ENCODE measurements at places on chromosomes 4 and X.

DNA sequence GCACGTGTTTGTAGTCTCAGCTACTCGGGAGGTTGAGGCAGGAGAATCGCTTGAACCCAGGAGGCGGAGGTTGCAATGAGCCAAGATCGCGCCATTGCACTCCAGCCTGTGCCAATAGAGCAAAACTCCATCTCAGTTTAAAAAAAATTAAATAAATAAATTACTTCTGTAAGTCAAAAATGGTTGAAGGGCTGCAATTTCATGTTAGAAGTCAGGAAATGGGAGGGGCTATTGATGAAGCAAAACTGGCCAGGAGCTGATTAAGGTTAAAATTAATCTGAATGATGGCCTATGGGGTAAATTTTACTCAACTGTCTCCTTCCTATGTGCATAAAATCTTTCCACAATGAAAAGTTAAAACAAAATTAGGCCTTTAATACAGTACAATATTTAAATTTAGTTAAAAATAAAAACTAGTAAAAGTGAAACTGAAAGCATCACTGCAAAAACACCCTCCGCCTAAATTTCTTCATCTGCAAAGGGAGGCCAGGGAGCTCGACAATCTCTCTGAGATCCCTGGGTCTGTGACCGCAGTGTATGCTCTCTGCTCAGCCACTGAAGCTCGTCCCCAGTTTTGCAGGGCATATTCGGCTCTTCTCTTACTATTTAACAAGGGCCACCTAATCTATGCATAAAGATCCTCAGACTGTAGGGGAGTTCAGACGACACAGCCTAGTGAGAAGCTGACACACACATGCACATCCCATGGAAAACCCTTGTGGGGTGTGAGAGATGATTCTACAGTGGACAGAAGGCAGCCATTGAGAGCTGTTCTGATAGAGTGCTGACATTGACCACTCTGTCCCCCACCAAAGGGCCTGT is 57.2 kb downstream of the IRF2 start:
- no peak for DNase-seq

DNA sequence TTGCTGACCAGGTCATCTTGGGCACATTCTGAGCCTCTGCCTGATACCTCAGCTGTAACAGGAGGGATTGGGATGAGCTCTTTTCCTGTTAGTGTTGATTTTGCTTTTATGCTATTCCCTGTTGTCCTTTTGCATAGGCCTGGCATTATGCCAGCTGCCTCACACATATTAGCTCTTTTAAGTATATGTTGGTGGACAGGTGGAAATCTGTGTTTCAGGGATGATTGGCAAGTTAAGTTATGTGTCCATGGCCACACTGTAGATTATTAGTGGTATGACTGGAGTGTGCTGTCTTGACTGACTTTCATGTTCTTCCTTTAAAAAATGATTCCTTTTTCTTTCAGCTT is 28.9 kb downstream of the NSD2 start:
- DNase-seq, result no peak

- no peak for DNase-seq
Measured at GRCh38 chr4:70734971-70735370, 13.2 kb downstream of the RUFY3 start.

DNA sequence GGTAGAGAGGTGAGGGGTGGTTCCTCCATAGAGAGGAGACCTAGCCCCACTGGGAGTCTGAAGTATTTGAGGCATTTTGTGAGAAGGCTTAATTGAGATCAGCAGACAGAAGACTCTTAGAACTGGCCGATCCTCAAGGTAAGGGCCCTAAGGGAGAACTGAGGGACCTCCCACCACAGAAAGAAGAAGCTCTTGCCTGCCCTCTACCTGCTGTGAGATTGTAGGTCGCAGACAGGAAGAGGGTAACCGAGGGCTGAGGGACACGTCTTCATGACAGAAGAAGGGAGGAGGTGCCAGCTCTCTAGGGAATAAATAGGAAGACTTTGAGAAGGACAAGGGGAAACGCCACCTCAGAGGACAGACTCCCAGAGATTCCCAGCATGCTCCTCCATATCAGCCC is 24.1 kb upstream of the MAGEC1 start:
- DNase-seq, result no peak

DNA sequence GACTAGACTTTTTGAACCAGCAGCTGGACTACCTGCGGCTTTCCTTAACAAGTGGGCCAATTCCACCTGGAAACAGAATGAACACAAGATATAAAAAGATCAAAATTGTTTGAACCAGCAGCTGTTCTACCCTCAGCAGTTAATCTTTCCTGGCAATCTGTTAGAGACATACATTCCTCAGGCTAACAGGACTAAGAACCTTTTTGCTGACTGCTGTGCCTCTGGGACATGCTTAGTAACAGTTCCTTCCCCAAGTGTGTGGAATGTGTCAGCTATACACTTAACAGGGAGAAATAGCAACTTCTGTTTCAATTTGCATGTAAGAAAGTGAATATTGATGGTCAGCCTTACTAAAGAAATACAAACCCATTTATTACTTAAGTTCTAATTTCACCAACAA is 554.4 kb downstream of the ARAP2 start:
- DNase-seq, result no peak

- no peak for DNase-seq
Measured at GRCh38 chr4:59938166-59938565, 1262.0 kb upstream of the ADGRL3 start.

DNA sequence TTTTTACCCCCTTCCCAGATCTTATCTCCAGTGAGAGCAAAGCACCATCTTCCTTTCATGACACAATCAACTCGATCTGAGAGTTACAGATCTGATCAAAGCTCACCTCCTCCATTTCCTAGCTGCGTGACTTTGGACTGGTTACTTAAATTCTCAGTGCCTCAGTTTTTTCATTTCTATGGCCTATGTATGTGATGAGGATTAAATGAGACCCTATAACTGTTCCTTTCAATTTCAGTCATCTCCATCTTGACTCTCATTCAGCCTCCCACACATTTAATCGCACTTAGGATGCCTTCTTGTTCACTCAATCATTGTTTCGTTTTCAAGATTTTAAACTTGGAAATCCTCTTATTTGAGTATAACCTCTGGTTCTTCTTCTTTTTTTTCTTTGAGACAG is 20.1 kb upstream of the CXCR3 start:
- DNase-seq, result no peak

DNA sequence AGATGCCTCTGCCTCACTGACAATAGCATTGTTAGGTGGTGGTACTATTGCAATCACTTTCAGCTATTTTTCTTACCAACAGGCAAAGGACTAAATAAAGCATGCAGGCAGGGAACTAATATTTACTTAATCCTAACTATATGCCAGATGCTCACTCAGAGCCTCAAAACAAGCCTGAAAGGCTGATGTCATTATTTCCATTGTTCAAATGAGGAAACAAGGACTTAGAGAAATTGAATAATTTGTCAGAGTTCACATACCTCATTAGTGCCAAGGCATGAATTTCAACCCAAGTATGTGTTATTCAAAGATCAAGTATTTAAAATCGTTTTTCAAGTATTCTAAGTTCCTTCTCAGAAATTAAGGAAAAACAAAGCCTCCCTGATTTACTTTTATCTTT is 374.9 kb upstream of the TECRL start:
- DNase-seq, result no peak

DNA sequence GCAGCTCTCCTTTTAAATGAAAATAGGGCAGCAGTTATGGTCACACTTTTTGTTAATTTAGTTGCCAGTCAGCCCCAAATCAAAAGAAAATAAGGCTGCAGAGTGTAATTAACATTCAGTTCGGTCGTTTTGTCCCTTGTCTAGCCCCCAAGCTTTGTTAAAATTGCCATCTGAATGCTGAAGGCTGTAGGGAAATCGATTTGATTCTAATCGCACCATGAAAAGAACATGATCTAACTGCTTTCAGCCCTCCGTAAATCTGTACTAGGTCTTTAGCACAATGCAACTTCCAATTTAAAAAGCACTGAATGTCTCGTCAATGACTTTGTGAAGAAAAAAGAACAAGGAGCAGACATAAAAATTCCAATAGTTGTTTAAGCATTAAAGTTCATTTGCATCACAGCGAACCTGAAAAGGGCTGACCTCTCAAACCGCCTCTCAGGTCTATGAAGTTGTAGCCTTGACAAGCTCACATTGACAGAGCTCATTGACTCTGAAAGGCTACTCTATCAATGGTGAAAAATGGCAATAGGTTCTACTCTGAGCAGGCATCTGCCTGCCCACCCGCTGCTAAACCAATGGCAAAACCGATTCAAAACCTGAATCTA is 48.9 kb downstream of the CHIC2 start:
- no peak for DNase-seq

- no peak for DNase-seq
Measured at GRCh38 chr4:156188596-156188995, 234.9 kb upstream of the CTSO start.

GRCh38 chrX:1506916-1507315 is 30.1 kb downstream of the P2RY8 start:
- no peak for DNase-seq

DNA sequence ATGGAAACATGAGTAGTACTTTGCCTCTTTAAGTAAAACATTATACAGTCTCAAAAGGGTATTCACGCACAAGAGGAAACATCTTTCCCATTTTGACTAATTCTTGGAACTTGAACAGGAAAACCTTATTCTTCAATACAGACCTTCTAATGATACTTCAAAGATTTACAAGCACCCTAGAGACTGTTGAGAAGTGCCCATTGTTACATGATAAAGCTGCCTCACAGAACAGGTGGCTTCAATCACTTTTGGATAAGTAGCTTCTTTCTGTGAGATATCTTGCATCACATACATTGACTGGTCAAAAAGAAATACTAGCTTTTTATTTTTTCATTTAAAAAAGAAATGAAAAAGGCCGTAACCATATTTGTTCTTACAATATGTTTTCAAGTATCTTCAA is 219.4 kb downstream of the EPHA5 start:
- no peak for DNase-seq

DNA sequence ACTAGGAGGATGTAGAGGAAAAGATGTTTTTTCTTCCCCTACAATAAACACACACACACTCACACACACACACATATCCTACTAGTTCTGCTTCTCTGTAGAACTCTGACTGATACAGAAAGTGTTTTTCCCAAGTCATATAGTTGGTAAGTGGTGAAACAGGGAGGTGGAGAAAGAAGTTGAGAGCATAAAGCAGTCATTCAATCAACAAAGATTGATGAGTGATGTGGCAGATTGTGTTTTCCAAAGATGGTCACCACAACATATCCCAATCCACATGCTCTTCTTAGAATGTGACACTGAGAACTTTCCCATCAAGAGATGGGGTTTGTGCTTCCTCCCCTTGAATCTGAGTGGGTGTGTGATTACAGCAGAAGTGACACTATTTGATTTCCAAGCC is 123.4 kb upstream of the ATP6AP2 start:
- no peak for DNase-seq

- no peak for DNase-seq
Measured at GRCh38 chr4:16617435-16617834, 281.0 kb downstream of the LDB2 start.

DNA sequence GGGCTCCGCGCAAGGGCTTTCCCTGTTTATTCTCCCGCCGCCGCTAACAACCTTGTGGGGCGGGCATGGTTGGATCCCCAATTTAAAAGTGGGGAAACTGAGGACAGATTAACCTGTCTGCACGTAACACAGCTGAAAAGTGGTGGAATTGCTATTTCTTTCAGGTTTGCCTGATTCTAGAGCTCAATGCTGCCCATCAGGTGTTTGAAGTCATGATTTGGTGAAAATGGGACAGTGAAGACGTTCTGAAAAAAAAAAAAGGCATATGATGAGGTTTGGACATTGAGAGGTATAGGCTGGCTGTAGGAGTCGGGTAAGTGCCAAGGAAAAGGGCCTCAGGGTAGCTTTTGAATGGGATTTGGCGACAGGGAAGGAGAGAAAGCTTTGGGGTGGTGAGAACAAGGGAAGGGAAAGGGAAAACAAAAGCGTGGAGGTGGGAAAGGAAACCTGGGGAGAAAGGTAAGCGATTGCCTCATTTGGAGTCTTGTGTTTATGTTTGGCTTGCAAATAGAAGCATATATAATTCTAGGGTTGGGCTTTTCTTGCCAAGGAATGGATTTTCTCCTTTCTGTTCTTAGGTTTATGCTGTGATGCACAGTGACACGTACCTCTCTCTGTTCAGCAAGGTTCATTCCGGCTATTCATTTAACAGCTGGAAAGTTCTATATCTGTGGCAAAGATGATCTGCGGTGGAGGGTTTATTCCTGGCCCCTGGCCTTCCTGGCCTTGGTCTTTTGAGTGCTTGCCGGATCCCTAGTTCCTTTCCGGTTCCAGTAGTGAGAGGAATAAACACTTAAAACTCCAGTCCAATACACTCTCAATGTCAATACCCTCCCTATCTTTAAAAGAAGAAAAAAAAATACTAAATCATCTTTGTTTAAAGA is 2.4 kb upstream of the STIM2 start:
- no peak for DNase-seq

GRCh38 chrX:45850775-45851433 is 650.2 kb upstream of the DIPK2B start:
- no peak for DNase-seq

GRCh38 chr4:133316909-133317308 is 167.8 kb downstream of the PCDH10 start:
- no peak for DNase-seq

DNA sequence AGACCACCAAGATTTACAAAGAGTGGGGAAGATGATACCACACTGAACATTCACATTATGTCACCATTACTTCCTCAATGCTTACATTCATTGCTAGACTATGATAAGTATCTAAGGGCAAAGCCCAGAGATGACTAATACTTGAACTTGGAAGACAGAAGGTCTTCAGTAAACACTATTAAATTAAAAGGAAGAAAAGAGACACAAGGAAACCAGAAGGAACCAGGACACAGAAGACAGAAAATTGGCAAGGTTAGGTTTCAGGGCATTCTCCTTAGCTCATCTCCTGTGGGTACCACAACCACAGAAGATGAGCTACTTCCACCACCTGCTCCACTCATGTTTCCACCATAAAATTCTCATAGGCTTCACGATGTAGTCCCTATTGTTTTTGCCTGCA is 64.9 kb downstream of the NLGN4X start:
- DNase-seq, result no peak

GRCh38 chr4:77044461-77045150 is 31.2 kb downstream of the CCNI start:
- no peak for DNase-seq

DNA sequence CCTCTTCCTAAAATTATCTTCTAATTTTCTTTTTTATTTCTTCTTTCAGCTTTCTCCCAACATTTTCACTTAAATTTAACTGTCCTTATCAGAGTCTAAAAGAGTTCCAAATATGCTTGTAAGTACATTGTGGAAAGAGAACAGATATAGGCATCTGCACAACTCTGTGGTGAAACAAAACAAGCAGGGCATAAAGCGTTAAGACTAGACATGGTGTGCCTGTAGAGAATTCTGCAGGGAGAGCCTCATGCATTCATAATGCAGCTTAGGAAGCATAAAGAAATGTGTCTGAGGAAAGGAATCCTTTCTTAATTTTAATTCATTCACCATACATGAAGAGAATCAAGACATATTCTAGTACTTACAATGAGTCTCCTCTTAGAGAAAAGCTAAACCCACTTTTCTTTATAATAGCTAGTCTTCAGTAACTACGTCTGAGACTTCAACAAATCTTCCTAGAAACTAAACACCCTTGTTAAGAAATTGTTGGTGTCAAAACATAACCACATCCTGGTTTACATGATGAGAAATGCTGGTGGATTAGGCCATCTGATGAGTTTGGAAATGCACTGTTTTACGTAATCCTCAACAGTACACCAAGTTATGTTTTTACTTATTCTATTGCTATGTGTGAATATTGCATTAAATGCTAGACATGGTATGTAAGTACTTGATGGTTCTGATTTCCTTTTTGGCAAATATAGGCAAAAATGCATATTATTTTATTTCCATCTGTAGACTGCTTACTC is 307.8 kb upstream of the GIMD1 start:
- no peak for DNase-seq
